Subcutaneous preadipocyte (primary cell): ENCODE measurements at places on chromosomes 2 and 18. TPM values are rescaled to one million over a fixed set of nuclear protein-coding genes. Genes with fewer than 3 reads are reported as not detected.

DTNA gene
- total RNA-seq, result 24.6 and 31.6 TPM in 2 replicates

CNRIP1 gene
- 36.0 and 40.1 TPM in 2 replicates for total RNA-seq

CTDSP1 gene
- 46.7 and 54.5 TPM in 2 replicates for total RNA-seq

MRO gene
- 0.37 and 0.39 TPM in 2 replicates for total RNA-seq

BOLA3 gene
- total RNA-seq, result 41.1 and 55.1 TPM in 2 replicates

FBLN7 gene
- 1.8 and 2.5 TPM in 2 replicates for total RNA-seq

RIT2 gene
- total RNA-seq, result not detected in 2 replicates

NDC80 gene
- total RNA-seq, result 26.5 and 43.2 TPM in 2 replicates

THSD7B gene
- total RNA-seq, result not detected in 2 replicates

C18orf54 gene
- 3.7 and 5.3 TPM in 2 replicates for total RNA-seq

DUSP11 gene
- total RNA-seq, result 23.5 and 23.9 TPM in 2 replicates

CFC1 gene
- total RNA-seq, result not detected in 2 replicates

PAX3 gene
- 0.98 and 4.8 TPM in 2 replicates for total RNA-seq

PTPN18 gene
- 29.0 and 33.6 TPM in 2 replicates for total RNA-seq

ABHD1 gene
- under 0.01 TPM in 1 of 2 replicates, not detected in the other for total RNA-seq

GREB1L gene
- total RNA-seq, result 1.1 and 1.8 TPM in 2 replicates

FMNL2 gene
- total RNA-seq, result 38.2 and 83.5 TPM in 2 replicates

KCMF1 gene
- total RNA-seq, result 34.5 and 45.2 TPM in 2 replicates

ZDBF2 gene
- 6.6 and 7.0 TPM in 2 replicates for total RNA-seq

GALNT13 gene
- 2.6 and 4.5 TPM in 2 replicates for total RNA-seq

SLC5A7 gene
- not detected in 2 replicates for total RNA-seq

MARCHF4 gene
- total RNA-seq, result under 0.01 and 1.6 TPM in 2 replicates

SULT6B1 gene
- not detected in 2 replicates for total RNA-seq

LDLRAD4 gene
- total RNA-seq, result 0.39 and 0.73 TPM in 2 replicates

IL37 gene
- total RNA-seq, result not detected in 2 replicates

MC2R gene
- total RNA-seq, result not detected in 2 replicates
